Fibroblast of the aortic adventitia (primary cell): ENCODE measurements at places on chromosomes 5 and 9.

- peak; percentile 71 for DNase-seq
Measured at GRCh38 chr5:170307575-170308465, 10.2 kb upstream of the LCP2 start.

- DNase-seq = peak; percentile 62
Measured at GRCh38 chr5:159286420-159287035, 23.4 kb downstream of the UBLCP1 start.

DNA sequence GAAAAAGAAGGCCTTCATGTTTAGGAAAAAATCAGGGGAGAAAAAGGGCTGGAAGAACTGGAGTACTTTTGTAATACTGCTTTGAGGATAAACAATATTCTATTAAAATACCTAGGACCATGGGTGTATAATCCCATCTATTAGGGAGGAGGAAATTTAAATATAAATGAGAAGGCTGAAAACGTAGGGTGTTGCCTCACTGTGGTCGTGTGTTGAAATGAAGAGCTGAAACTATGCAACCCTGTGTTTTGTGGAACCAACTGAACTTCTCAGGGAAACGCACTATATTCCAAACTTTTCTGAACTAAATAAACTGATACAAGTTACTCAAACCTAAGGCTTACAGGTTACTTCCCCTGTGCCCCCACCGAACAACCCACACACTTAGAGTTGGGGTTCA is 4.5 kb upstream of the CNTLN start:
- no peak for DNase-seq

GRCh38 chr5:94415798-94416197 is 202.6 kb downstream of the KIAA0825 start:
- DNase-seq = no peak

GRCh38 chr9:125549039-125549438 is 158.0 kb downstream of the MAPKAP1 start:
- DNase-seq = no peak

DNA sequence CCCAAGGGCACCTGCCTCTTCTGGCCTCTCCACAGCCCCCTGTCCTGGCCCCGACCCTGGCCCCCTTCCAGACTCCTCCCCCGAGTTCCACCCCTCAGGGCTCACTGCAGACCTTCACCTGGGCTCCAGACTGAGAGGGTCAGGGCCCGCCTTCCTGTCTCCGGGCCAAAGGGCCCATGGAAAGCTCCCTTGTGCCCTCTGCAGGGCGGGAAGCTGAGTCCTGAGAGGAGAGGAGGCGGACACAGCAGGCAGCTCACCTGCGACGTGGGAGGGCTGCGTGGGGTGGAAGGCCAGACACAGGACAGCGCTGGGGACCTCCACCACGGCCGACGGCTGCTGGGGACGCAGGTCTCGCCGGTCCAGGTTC is 20.6 kb downstream of the DYNC2I2 start:
- DNase-seq = no peak

DNA sequence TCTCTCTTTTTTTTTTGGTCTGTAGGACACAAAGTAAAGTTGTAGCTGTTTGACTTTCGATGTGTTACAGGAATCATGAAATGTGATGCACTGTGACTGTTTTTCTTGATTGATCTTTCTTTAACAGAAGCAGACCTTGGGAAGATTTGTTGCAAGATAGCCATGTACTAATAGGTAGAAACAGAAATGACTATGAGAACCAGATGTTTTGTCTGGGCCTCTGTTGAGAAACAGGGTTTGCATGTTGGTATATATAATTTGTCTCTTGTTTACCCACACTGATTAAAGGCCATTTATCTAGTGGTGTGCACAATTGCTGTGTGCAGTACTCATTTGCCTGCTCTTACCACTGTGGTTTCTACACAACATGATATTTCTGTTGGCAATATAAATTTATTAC is 125.1 kb downstream of the HACD4 start:
- DNase-seq = peak; percentile 3

DNA sequence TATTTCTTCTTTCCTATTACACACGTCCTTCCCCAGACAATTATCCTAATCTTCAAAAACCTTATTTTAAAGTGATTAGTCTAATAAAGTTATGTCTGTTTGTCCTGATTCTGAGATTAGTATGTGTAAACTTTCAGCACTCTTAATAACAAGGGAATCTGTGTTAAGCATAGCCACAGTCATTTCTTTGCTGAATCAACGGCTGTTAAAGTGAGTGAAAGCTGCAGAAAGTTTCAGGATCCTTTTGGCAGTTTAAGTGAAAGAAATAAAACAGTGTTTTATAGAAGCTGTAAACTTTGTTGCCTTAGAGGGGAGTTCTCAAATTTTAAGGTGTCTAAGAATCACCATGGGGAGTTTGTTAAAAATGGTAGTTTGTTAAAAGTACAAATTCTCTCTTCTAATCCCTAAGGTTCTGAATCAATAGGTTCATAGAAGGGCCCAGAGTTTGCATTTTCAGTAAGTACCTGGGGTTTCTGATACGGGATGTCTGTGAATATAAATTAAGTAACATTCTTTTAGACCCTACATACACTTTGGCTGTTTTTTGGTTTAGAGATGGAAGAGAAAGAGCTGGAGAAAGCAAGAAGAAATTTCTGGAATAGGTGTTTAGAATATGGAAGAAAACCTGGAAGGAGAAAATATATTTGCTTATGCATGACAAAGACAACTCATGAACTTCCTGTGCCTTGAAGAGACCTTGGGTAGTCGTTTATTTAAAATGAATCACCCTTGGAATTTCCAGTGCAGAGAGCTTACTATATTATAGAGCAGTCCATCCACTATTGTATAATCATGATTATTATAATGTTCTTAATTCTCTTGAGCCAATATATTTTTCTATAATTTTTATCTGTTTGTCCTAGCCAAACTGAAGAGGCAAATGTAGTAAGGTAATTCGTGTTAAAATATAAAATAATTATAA is 45.7 kb downstream of the SCAMP1 start:
- peak; percentile 45 for DNase-seq

DNA sequence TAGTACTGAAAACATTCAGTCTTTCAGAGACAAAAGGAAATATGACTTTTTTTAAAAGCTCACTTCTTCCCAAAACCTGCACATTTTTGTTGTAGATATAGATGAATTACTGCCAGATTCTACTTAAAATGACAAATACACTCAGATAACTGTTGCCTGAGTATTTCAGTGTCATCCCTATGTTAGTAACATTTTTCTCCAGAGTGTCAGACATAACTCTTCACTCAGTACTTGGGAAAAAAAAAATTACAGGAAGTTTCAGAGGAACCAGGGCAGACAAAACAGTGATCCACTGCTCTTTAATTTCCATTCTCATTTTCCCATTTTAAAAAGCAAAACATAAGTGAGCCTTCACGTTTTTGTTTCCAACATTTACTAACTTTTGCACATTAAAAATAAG is 79.3 kb upstream of the ITGA1 start:
- no peak for DNase-seq

- DNase-seq = no peak
Measured at GRCh38 chr5:96338624-96339415, 94.2 kb downstream of the PCSK1 start.

GRCh38 chr5:58672521-58672920 is 89.6 kb downstream of the RAB3C start:
- DNase-seq = no peak
